AML-193 (cell line): ENCODE measurements at places on chromosomes 4 and X.

DNA sequence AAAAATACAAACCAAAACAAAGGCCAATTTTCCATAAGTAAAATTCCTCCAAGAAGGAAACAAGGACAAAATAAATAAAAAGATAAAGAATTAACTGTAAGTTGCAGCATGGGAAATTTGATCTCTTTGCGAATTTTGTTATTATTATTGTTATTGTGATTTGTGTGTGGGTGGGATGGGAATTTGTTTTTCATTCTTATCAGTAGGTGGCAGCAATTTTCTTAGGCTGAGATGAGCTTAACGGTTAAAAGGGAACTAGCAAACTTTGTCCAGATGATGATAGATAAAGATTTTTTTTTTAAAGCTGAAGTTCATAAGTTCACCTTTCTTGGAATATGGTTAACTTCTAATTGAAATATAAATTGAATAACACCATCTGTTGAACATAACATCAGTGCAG lies 83.2 kb upstream of the IL1RAPL2 start:
- DNase-seq, result no peak

GRCh38 chr4:34878961-34879360 lies 1365.4 kb downstream of the ARAP2 start:
- DNase-seq, result no peak

GRCh38 chr4:54498661-54499111 lies 159.1 kb upstream of the KIT start:
- no peak for DNase-seq

DNA sequence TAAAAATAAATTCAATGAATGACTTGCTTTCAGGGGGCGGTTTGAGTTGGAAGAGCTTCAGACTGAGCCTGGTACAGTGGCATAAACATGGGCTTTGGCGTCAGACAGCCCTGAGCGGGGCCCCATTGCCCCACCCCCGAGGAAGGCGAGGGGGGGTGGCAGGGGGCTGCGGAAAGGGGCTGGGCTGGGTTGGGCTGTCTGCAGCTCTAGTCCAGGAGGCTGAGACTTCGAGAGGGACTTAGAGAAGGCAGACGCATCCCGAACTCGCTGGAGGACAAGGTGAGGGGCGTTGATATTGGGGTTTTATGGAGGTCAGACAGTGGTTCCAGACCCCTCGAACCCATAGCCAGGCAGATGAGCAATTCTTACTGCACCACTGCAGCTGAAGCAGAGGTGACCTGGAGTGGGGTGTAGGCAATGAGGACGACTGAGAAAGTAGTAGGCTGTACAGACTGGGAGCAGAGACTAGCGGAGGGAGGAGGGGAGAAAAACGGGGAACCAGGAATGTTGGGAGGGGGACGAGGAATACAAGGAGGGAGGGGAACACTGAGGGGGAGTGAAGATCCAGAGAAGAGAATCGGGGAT lies at the start of gene MAGED2:
Gene MAGED2 (plus strand): TSS at position 222 of the 585 bp plus-strand sequence. CDS start 1,587 bp downstream, outside the sequence.
- DNase-seq, result no peak

- no peak for DNase-seq
Observed at GRCh38 chr4:186243331-186243730, 16.0 kb downstream of the KLKB1 start.

DNA sequence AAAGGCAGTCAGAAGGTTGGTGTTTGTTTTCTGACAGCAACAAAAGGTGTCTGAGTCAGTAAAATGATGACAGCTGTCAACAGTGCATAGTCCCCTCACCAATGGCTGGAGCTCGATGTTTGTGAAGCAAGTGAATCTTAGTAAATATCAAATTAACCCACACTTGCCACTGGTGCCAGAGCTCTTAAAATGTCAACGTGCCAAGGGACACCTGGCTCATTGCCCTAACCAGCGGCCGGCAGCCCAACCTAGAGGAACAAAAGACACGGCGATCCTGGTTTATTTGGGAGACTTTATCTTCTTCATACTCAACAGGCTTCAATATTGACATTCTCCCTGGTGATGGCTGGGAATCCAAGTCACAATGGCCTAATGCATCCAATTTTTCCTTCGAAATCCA lies 143.4 kb downstream of the CPEB2 start:
- DNase-seq, result no peak

DNA sequence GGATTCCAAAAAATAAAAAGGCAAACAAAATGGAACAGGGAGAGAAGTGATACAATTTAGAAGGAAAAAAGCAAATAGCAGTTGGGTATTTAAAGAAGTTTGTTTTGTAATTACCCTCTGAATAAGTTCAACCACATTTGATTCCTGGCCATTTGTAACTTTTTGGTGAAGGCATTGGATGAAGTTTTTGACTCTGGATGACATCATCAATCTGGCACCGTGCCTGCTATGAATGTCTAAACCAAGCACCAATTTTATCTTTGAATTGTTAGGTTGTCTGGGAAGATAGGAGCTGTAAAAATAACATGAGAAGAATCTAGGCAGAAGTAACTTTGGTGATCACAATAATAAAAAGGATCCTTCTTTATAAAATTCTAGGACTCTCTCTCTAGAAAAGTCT lies 29.5 kb downstream of the TMPRSS11A start:
- no peak for DNase-seq

DNA sequence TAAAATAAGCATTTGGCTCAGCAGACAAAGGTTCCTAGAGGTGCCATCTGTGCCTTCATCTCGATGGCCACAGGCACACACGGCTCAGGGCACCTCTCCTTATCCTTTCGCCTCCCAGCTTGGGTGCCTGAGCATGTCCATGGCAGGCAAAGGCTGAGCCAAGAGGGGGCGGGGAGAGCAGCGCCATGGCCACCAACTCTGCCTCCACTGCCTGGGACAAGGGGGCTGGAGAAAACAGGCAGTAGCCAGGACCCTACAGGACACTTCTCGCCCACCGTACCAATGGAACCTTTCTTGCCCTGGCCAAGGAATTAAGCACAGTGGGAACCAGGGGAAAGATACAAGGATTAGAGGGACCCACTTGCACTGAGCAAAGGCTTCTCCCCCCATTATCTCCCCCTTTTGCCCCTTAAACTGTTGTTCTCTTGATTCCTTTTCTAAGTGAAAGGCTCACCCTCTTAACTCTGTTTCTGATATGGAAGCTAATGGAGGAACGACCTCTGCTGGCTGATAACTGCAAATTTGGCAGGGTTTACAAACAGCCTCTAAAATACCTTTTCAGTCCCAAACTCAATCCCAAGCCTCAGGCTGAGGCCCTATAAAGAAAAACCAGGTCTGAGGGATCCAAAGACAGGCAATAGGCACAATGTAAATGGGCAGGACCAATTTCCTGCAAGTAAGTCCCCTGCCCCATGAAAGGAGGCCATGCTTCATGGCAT lies 335.2 kb downstream of the ADAM29 start:
- no peak for DNase-seq

GRCh38 chrX:18119856-18120255 lies 100.8 kb downstream of the BEND2 start:
- no peak for DNase-seq

DNA sequence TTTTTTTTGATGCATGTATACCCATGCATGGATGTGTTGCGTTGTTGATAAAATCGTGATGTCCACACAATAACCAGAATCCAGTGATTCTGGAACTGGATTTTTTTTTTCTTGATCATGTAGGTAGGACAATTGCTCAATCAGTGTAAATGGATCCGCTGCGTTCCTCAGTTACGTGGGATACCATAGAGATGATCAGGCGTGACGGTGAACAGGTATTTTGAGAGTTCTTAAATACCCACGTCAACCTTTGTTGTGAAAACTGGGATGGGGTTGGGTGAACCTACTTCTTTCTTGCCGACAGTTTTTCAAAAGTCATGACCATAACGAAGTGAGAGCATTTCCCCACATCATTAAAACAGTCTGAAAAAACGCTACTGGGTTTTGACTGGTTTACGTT lies 913 bp upstream of the SMIM10L2A start:
- no peak for DNase-seq

DNA sequence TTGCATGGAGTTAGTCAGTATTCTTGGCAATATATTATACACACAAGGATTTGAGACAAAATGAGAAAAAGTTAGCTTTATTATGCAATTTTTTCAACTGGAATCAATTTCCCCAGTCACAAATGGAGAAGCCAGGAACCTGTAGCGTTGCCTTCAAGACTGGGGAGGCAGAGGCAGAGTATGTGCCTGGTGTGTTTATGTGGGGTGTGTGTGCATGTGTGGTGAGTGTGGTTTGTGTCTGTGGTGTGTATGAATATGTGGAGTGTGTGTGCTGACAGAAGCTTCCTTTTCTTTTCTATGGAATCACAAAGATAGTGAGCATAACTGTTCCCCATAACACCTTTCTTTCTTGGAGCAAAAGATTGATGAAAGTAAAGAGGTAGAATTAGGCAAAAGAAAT lies 37.0 kb downstream of the TNIP3 start:
- DNase-seq, result no peak

DNA sequence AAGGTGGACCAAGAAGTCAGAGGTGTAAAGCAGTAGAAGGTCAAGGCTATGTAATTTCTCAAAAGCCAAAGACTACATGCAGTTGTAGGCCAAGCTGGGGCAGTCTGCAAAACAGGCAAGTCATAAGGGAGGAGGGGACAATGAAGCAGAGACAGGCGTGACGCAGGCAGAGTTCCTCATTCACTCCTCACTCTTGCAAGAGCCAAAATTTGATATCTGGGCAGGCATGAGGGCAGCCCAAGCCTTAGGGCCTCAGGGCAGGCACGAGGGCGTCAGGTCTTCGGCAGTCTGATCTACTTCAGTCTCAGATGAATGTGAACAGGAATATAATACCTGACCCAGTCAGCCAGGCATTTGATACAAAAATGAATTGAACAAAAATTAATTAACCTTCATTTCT lies 86.4 kb upstream of the AGA start:
- DNase-seq, result no peak

- DNase-seq, result no peak
Observed at GRCh38 chr4:150038335-150039076, 39.7 kb upstream of the DCLK2 start.

DNA sequence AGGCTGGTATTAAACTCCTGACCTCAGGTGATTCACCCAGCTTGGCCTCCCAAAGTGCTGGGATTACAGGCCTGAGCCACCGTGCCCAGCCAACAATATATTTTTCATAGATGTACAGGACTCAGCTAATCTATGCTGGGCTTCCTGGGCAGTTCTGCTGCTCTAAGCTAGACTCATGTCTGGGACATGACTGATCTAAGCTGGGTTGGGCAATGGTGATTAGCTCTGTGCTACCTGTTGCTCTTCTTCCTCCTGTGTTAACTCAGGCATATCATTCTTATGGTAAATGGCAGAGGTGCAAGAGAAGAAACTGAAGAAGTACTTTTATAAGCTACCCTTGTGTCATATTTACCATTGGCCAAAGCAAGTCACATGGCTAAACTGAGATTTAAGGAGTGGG lies 11.4 kb upstream of the SUPT20HL2 start:
- DNase-seq, result no peak

DNA sequence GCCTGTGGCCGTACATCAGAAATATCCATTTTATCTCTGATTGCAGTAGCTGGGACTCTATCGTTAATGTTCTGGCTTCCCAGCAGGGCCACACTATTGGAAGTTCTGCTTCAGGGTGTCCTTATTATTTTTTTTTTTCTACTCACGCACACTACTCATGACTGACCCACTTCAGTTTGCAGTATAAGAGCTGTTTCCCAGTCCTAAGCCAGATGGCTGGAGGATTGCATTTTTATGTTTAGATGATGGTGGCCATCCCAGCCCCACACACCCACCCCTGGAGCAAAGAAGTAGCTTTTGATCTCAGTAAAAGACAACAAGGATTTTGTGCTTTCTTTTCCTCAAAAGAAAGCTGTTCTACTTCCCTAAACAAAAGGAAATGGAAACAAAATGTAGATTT lies 557.0 kb upstream of the GALNTL6 start:
- DNase-seq, result no peak

DNA sequence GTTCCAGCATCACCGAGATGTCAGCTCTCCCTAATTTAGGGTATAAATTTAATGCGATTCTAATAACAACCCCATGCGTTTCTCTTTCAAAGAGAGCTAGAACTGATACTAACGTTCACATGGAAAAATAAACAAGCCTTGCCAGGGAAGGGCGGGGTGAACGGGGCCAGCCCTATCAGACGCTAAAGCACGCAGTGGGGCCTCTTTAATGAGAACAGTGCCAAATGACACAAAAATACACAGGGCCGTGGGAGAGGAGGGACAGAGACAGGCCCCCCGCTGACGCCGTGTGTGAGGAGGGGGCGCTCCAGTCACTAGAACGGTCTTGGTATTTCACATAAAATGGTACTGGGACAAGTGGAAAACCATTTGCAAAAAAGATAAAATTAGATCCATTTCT lies 21.3 kb upstream of the ADRA2C start:
- DNase-seq, result no peak

DNA sequence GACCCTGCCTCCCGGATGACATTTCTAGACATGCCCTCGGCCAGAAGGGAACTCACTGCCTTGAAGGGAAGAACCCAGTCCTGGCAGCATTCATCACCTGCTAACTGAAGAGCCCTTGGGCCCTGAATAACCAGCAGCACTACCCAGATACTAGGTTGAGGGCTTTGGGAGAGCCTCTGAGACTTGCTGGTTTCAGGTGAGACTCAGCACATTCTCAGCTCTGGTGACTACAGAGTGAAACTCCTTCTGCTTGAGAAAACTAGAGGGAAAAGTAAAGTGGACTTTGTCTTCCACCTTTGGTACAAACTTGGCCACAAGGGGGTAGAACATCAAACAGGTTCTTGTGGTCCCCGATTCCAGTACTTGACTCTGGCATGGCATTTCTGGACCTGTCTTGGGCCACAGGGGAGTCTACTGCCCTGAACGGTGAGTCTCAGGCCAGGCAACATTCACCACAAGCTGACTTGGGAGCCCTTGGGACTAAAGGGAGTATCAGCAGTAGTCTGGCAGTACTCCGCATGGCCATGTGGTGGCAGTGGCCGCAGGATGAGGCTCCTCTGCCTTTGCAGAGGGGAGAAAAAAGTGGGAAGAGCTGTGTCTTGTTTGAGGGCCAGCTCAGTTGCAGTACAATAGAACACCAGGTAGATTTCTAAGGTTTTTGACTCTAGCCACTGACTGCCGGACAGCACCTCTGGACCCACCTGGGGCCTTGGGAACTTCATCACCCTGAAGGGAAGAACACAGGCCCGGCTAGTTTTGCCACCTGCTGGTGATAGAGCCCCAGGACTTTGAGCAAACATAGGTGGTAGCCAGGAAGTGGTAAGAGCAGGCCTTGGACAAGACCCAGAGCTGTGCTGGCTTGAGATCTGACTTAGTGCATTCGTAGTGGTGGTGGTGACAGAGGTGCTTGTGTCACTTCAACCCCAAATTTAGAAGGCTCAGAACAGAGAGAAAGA lies 414.8 kb downstream of the OPHN1 start:
- DNase-seq, result no peak

- DNase-seq, result peak; percentile 74
Observed at GRCh38 chr4:37780444-37781130, 45.9 kb upstream of the PGM2 start.

DNA sequence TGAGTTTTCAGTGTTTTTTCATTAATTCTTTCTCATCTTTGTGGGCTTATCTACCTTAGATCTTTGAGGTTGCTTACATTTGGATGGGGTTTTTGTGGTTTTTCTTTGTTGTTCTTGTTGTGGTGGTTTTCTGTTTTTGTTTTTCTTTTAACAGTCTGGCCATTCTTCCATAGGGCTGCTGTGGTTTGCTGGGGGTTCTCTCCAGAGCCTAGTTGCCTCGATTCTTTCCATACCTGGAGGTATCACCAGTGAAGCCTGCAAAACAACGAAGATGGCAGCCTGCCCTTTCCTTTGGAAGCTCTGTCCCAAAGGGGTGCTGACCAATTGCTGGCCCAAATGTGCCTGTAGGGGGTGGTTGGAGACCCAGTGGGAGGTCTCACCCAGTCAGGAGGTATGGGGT lies 168.6 kb upstream of the CLNK start:
- DNase-seq, result no peak
